ENCODE measurements at places on chromosomes 5 and 9. TPM values are rescaled to one million over a fixed set of nuclear protein-coding genes. Genes with fewer than 3 reads are reported as not detected.

AJM1 gene
- total RNA-seq: 8.7 TPM

MIGA2 gene
- total RNA-seq: 36.5 TPM

F12 gene
- 1.5 TPM for total RNA-seq

PHF24 gene
- not detected for total RNA-seq

ORM1 gene
- total RNA-seq: not detected

WNT8A gene
- not detected for total RNA-seq

S1PR3 gene
- not detected for total RNA-seq

SMC2 gene
- 57.2 TPM for total RNA-seq

ADAMTSL1 gene
- not detected for total RNA-seq

FAM151B gene
- total RNA-seq: not detected

CDH12 gene
- not detected for total RNA-seq

DNA sequence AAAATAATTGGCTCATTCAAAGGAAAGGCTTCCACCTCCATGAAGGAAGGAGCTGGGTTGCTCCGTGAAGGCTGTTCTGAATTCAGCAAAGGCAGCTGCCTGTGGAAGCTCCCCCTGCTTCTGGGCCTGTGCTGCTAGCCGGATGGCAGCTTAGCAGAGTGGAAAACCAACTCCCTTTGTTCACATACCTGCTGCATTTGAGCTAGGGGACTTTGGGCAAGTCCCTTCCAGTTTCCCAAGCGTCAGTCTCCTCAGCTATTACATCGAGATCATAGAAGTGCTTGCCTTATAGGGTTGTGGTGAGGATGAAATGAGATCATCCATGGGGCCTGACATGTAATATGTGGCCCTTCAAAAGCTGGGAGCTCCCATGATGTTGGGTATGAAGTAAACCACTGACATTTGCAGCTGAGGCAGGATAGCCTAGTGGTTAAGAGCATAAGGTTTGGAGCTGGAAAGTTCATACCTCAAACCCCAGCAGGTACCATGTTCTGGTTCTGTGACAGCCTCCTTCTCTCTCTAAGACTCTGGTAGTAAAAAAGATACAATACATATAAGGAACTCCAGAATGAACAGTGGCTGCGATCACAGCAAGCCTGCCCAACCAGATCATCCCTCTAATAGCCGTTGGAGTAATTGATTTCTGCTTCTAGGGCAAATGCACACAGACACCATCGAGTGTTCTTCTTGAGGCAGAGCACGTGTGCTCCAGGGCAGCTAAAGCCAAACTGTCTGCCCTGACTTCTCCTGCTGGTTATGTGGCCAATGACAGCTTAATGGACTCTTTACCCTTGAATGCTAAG lies 11.0 kb upstream of the DENND1A start:
- H3K4me3 ChIP-seq: no peak overlapping the region
- no peak overlapping the region for H3K27ac ChIP-seq
- no peaks in the 10 kb centered on the region for H3K36me3 ChIP-seq
- no peak for DNase-seq
- peaks cover 9% of the 10 kb centered on the region for H3K27me3 ChIP-seq
- H3K4me1 ChIP-seq: no peaks in the 10 kb centered on the region

GRCh38 chr9:27385606-27386322 lies 88.8 kb upstream of the EQTN start:
- peaks cover 30% of the 10 kb centered on the region for H3K27me3 ChIP-seq
- no peak overlapping the region for H3K4me3 ChIP-seq
- no peak overlapping the region for H3K27ac ChIP-seq

GRCh38 chr9:125497478-125497877 lies 209.5 kb downstream of the MAPKAP1 start:
- no peak overlapping the region for H3K27ac ChIP-seq
- no peaks in the 10 kb centered on the region for H3K36me3 ChIP-seq

DNA sequence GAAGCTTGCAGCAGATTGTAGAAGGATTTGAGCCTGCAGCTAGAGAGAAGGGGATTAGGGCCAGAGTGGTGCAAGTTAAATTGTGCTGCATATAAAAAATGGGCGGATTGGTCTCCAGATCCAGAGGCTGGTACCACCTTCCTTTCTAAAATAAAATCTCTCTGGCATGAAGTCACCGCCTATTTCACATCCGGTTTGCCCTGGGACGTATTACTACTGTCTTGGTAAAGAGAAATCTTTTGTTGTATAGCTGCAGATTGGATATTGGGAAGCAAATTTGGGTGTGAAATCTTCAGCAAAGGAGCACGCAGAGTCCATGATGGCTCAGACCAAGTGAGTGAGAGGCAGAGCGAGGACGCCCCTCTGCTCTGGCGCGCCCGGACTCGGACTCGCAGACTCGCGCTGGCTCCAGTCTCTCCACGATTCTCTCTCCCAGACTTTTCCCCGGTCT lies at the start of gene GABRA1:
Gene GABRA1 (plus strand): TSS at position 180 of the 451 bp plus-strand sequence. CDS start 2,691 bp downstream, outside the sequence.
- DNase-seq: no peak
- peaks cover 2% of the 10 kb centered on the region for H3K27me3 ChIP-seq
- no peak within 1 kb of the TSS for H3K4me3 ChIP-seq
- H3K4me1 ChIP-seq: no peaks in the 10 kb centered on the region
- no peak within 1 kb of the TSS for H3K27ac ChIP-seq

DNA sequence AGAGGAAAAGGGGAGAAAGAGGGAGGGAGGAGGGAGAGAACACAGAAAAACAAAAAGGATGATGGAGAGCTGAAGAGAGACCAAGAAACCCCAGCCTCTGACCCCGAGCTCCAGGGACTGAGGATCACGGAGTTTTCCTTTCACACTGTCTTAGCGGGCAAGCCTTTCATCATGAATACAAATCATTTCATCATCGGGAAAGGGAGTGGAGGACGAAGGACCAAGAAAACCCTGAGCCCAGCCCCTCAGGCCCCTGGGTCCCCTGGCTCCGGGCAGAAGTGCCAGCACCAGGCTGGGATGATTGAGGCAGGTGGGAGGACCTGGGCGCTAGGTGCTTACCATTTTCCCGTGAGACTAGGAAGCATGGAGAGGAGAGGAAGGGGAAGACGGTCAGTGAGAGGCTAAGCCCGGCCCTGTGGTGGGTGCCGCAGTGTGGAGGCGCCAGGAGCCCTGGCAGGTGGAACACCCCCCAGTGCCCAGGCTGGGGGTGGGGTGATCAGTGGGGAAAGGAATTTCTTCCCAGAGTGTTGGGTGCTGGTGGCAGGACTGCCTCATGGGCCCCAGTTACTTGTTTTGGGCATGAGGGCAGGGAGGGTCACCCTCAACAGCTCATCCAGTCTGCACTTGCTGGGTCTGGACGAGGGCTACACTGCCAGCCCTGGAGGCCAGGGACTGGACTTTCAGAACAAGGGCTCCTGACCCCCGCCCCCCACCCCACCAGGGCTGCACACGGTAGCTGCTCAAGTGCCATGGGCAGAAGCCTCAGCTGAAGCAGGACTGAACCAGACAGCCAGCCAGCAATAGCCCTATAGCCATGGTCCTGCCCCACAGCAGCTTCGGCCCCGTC lies 49.0 kb upstream of the SARDH start:
- H3K27ac ChIP-seq: no peak overlapping the region
- peaks cover 10% of the 10 kb centered on the region for H3K4me1 ChIP-seq
- H3K27me3 ChIP-seq: no peaks in the 10 kb centered on the region

GRCh38 chr5:9099689-9100088 lies 446.2 kb downstream of the SEMA5A start:
- H3K4me3 ChIP-seq: no peak overlapping the region
- DNase-seq: no peak
- H3K4me1 ChIP-seq: no peaks in the 10 kb centered on the region
- no peaks in the 10 kb centered on the region for H3K36me3 ChIP-seq
- H3K27me3 ChIP-seq: no peaks in the 10 kb centered on the region
- H3K27ac ChIP-seq: no peak overlapping the region

DNA sequence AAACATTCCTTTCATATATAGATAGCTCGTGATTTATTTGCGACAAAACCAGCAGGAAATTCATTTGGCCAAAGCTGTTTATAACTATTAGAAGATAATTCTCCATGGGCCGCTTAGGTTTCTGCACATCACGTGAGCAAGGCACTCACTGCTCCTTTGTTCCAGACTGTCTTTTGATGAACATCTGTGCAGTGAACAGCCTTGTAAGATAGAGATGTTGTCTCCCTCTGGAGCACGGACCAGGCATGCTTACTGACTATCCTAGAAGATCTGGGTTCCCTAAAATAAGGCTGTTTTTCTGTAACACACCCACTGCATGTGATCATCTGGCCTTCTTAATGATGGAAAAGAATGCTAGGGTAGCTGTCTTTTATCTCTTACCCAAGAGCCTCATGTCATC lies 30.9 kb downstream of the YIPF5 start:
- H3K27me3 ChIP-seq: peaks cover 22% of the 10 kb centered on the region
- H3K36me3 ChIP-seq: no peaks in the 10 kb centered on the region
- no peak for DNase-seq
- peaks cover 1% of the 10 kb centered on the region for H3K4me1 ChIP-seq
- H3K4me3 ChIP-seq: no peak overlapping the region
- no peak overlapping the region for H3K27ac ChIP-seq

DNA sequence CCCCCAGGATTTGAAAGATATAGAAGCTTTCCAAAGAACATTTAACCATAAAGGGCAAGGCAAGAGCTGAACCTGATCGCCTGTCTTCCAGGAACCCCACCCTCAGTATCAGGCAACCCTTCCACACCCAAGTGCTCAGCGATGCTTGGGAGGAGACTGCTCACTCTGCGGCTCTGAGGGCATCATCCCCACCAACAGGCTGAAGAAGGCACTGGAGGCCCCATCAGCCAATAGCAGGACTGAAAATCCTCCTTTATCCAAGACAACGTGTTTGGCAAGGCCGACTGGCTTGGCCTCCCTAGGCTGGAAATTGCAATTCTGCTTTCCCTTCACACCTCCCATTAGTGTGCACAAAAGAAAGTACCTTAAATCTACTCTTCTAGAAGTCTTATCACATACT lies 1.4 kb upstream of the PPP2CA start:
- peak overlapping the region; percentile 98 for H3K27ac ChIP-seq
- DNase-seq: no peak
- peak overlapping the region; percentile 95 for H3K4me3 ChIP-seq
- H3K27me3 ChIP-seq: no peaks in the 10 kb centered on the region

- H3K27ac ChIP-seq: no peak overlapping the region
- peaks cover 12% of the 10 kb centered on the region for H3K4me1 ChIP-seq
- peaks cover 6% of the 10 kb centered on the region for H3K27me3 ChIP-seq
- no peaks in the 10 kb centered on the region for H3K36me3 ChIP-seq
These were observed 22.5 kb downstream of the CCDC152 start for GRCh38 chr5:42779083-42779482.

GRCh38 chr5:100165309-100165708 lies 369.9 kb upstream of the FAM174A start:
- H3K27me3 ChIP-seq: no peaks in the 10 kb centered on the region
- H3K36me3 ChIP-seq: no peaks in the 10 kb centered on the region
- H3K4me1 ChIP-seq: peaks cover 2% of the 10 kb centered on the region
- no peak overlapping the region for H3K4me3 ChIP-seq
- no peak for DNase-seq

DNA sequence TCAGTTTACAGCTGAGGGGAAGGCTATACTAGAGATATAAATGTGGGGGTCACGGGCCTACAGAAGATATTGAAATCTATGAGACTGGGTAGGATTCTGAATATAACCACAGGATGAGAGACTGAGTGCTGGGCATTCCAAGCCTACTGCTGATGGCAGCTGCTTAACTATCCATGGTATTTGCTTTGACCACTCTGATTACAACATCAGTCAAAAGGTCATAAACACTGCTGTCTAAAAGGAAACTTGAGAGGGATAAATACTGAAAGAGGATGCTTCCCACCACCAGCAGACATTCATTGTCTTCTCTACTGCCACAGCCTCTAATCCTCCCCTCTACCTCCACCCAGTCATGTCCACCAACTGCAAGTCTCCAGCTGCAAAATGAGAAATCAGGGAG lies 3.8 kb downstream of the ZNF622 start:
- H3K4me1 ChIP-seq: peaks cover 80% of the 10 kb centered on the region
- no peaks in the 10 kb centered on the region for H3K27me3 ChIP-seq
- DNase-seq: no peak
- H3K36me3 ChIP-seq: peaks cover 73% of the 10 kb centered on the region
- no peak overlapping the region for H3K27ac ChIP-seq

GRCh38 chr5:177189965-177190364 lies 56.4 kb downstream of the NSD1 start:
- H3K4me1 ChIP-seq: no peaks in the 10 kb centered on the region
- no peaks in the 10 kb centered on the region for H3K27me3 ChIP-seq
- no peak overlapping the region for H3K4me3 ChIP-seq
- no peak for DNase-seq
- no peak overlapping the region for H3K27ac ChIP-seq

GRCh38 chr5:165836046-165836445 lies 2330.6 kb downstream of the MAT2B start:
- no peaks in the 10 kb centered on the region for H3K4me1 ChIP-seq
- H3K27me3 ChIP-seq: no peaks in the 10 kb centered on the region
- DNase-seq: no peak
- no peaks in the 10 kb centered on the region for H3K36me3 ChIP-seq

DNA sequence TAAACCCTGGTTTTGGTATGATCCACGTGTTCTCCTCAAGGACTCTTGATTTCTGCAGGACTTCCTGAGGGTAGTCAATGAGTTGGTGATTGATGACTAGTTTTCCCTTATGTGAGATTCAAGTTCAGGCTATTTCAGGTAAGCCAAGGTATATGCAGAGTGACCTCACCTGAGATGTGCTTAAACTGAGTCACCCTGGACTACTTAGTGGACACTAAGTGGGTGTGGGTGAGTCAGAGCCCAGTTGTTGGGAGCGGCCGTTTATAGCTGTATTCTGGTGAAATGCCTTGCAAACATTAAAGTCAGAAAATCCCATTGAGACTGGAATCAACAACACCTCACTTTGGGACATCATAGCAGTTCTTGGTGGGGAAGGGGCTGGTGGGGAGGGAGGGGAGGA lies 62.9 kb downstream of the SLC28A3 start:
- H3K27me3 ChIP-seq: peaks cover 8% of the 10 kb centered on the region
- no peaks in the 10 kb centered on the region for H3K4me1 ChIP-seq
- no peak for DNase-seq
- H3K36me3 ChIP-seq: no peaks in the 10 kb centered on the region

GRCh38 chr5:16679190-16679589 lies 62.4 kb upstream of the RETREG1 start:
- H3K36me3 ChIP-seq: no peaks in the 10 kb centered on the region
- H3K27ac ChIP-seq: no peak overlapping the region

DNA sequence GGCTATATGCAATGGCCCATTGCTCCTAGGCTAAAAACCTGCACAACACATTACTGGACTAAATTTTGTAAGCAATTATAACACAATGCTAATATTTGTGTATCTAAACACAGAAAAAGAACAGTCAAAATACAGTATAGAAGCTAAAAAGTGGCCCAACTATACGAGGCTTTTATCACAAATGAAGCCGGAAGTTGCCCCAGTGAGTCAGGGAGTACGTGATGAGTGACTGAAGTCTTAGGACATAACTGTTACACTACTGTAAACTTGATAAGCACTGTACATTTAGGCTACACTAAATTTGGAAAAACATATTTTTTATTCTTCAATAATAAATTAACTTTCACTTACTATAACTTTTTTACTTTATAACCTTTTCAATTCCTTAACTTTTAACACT lies 105.2 kb upstream of the PRR16 start:
- no peaks in the 10 kb centered on the region for H3K27me3 ChIP-seq
- no peaks in the 10 kb centered on the region for H3K36me3 ChIP-seq
- H3K27ac ChIP-seq: no peak overlapping the region
- no peak overlapping the region for H3K4me3 ChIP-seq

- no peaks in the 10 kb centered on the region for H3K36me3 ChIP-seq
- no peak overlapping the region for H3K27ac ChIP-seq
- DNase-seq: no peak
- peaks cover under 1% of the 10 kb centered on the region for H3K27me3 ChIP-seq
- no peaks in the 10 kb centered on the region for H3K4me1 ChIP-seq
These were observed 97.1 kb upstream of the APC start for GRCh38 chr5:112640546-112640945.

- DNase-seq: no peak
- H3K4me1 ChIP-seq: no peaks in the 10 kb centered on the region
- H3K4me3 ChIP-seq: no peak overlapping the region
- no peaks in the 10 kb centered on the region for H3K27me3 ChIP-seq
- no peak overlapping the region for H3K27ac ChIP-seq
- no peaks in the 10 kb centered on the region for H3K36me3 ChIP-seq
These were observed 227.9 kb downstream of the LURAP1L start for GRCh38 chr9:13002740-13003139.
